Mesenchymal stem cell (in vitro differentiated cells and primary cell): ENCODE measurements at places on chromosomes 5 and 9.

GRCh38 chr5:116265471-116265870 lies 180.6 kb downstream of the COMMD10 start:
- no peak overlapping the region for H3K27ac ChIP-seq
- H3K36me3 ChIP-seq = no peaks in the 10 kb centered on the region
- no peaks in the 10 kb centered on the region for H3K27me3 ChIP-seq
- H3K4me1 ChIP-seq = no peaks in the 10 kb centered on the region
- H3K4me3 ChIP-seq = no peak overlapping the region

GRCh38 chr5:124628721-124629596 lies 117.5 kb downstream of the ZNF608 start:
- DNase-seq = peak; percentile 99
- peak overlapping the region; percentile 38 for H3K4me3 ChIP-seq
- H3K27me3 ChIP-seq = no peaks in the 10 kb centered on the region
- peak overlapping the region; percentile 90 for H3K27ac ChIP-seq
- H3K4me1 ChIP-seq = peaks cover 22% of the 10 kb centered on the region
- peaks cover 3% of the 10 kb centered on the region for H3K36me3 ChIP-seq

DNA sequence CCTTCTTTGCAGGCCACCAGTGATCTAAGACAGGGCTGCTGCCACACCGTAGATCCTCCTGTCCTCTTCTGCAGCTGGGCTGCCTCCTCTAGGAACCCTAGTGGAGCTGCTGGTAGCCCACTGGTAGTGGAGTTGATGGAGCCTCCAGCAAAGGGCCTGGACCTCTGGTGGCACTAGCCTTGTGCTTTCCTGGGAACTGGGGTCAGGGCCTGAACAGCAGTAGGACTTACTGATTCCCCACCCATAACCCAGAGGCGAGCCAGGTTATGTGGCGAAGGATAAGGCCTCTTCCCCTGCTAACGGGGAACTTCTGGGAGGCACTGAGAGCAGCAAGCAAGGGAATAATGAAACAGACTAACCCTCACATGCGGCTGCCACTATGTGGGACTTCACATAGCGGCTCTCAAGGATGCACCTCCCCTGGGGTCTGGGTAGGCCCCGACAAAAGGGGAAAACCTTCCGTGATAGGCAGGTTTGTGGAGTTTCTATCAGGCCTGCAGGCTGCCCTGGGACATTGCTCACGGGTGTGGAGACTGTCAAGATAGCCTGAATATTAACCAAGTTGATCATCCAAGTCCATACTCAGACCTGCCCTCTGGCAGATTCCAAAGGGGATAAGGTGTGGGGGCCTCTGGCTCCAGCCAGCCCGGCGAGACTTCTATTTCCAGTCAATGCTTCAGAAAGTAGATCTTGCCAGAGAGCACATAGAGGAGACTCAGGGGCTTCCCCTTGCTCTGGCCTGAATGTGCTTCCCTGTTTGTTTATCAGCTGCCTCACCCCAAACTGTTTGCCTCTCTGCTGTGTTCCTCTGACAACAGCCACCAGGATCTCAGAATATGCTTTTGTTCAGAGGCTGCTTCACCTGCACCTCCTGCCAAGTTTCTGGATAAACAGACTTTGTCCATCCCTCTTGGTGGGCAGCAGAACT lies 7.4 kb downstream of the SLC22A4 start:
- H3K4me3 ChIP-seq = no peak overlapping the region
- H3K27ac ChIP-seq = no peak overlapping the region
- no peaks in the 10 kb centered on the region for H3K27me3 ChIP-seq
- peaks cover 12% of the 10 kb centered on the region for H3K36me3 ChIP-seq
- peaks cover 1% of the 10 kb centered on the region for H3K4me1 ChIP-seq
- DNase-seq = no peak

- H3K36me3 ChIP-seq = no peaks in the 10 kb centered on the region
- H3K4me1 ChIP-seq = peaks cover 11% of the 10 kb centered on the region
- peaks cover 79% of the 10 kb centered on the region for H3K27me3 ChIP-seq
These were observed 26.7 kb downstream of the LHX2 start for GRCh38 chr9:124038239-124038638.

- H3K4me1 ChIP-seq = peaks cover 4% of the 10 kb centered on the region
- H3K27ac ChIP-seq = no peak overlapping the region
- no peaks in the 10 kb centered on the region for H3K27me3 ChIP-seq
- peaks cover 9% of the 10 kb centered on the region for H3K36me3 ChIP-seq
- DNase-seq = no peak
These were observed 43.4 kb downstream of the LRRTM2 start for GRCh38 chr5:138831703-138832102.

- DNase-seq = no peak
- no peaks in the 10 kb centered on the region for H3K36me3 ChIP-seq
- no peak overlapping the region for H3K4me3 ChIP-seq
- peaks cover 30% of the 10 kb centered on the region for H3K27me3 ChIP-seq
- no peak overlapping the region for H3K27ac ChIP-seq
These were observed 31.5 kb upstream of the SYNPO start for GRCh38 chr5:150608991-150609390.

- H3K4me3 ChIP-seq = no peak overlapping the region
- no peak for DNase-seq
- H3K27ac ChIP-seq = peak overlapping the region; percentile 52
- H3K4me1 ChIP-seq = peaks cover 12% of the 10 kb centered on the region
- H3K36me3 ChIP-seq = peaks cover 25% of the 10 kb centered on the region
These were observed 25.3 kb downstream of the SLC22A5 start for GRCh38 chr5:132394667-132395259.

- no peaks in the 10 kb centered on the region for H3K27me3 ChIP-seq
- no peak overlapping the region for H3K4me3 ChIP-seq
- H3K36me3 ChIP-seq = no peaks in the 10 kb centered on the region
These were observed 97.3 kb downstream of the OXCT1 start for GRCh38 chr5:41772785-41773442.

- H3K4me1 ChIP-seq = peaks cover 4% of the 10 kb centered on the region
- H3K4me3 ChIP-seq = no peak overlapping the region
- no peaks in the 10 kb centered on the region for H3K36me3 ChIP-seq
- no peaks in the 10 kb centered on the region for H3K27me3 ChIP-seq
These were observed 30.2 kb downstream of the ITGA2 start for GRCh38 chr5:53019320-53019719.

- no peaks in the 10 kb centered on the region for H3K36me3 ChIP-seq
- H3K4me1 ChIP-seq = peaks cover 1% of the 10 kb centered on the region
- DNase-seq = peak; percentile 60
- peaks cover 24% of the 10 kb centered on the region for H3K27me3 ChIP-seq
- H3K27ac ChIP-seq = no peak overlapping the region
- H3K4me3 ChIP-seq = no peak overlapping the region
These were observed 410.9 kb upstream of the TRPC7 start for GRCh38 chr5:136776022-136776927.

GRCh38 chr5:172311605-172312004 lies 28.0 kb upstream of the UBTD2 start:
- no peak overlapping the region for H3K4me3 ChIP-seq
- H3K27ac ChIP-seq = no peak overlapping the region
- no peaks in the 10 kb centered on the region for H3K36me3 ChIP-seq
- DNase-seq = no peak
- H3K27me3 ChIP-seq = no peaks in the 10 kb centered on the region
- H3K4me1 ChIP-seq = peaks cover 2% of the 10 kb centered on the region

DNA sequence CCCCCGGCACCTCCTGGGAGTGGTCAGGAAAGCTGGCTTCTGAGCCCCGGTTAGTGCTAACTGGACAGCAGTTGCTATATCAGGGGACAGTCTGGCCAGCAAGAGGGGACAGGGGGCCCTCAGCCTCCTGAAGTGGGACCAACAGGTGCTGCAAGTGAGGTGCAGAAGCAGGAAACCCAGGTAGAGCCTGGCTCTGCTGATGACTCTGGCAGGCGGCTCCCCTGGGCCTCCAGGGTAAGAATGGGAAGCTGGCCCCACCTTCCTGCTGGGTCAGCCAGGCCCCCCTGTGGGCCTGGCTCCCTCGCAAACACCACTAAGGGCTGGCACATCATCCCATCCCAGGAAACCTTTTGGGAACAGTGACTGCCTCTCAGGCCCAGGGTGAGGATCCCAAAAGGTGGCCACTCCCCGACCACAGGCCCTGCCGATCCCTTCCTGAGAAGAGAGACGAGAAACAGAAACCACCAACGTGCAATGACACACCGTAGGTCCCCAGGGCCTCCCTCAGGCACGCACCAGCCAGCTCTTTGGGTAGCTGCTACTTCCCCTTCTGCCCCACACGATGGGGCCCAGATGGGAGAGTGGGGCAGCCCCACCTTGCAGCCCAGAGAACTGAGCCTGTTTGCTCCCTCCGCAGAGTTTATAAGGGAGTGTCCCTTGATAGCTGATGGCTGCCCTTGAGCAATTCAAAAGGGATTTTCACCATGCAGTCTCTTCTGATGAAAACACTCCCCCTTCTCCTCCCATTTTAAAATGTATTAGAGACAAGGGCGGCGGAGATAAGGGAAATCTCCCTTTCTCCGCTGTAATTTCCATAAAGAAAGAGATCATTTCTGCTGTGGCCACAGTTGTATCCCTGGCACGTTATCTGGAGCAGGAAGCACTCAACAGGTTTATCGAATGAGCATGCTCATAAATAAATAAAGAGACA lies 76.8 kb downstream of the STK10 start:
- H3K4me3 ChIP-seq = peak overlapping the region; percentile 58
- H3K4me1 ChIP-seq = peaks cover 29% of the 10 kb centered on the region
- peak; percentile 83 for DNase-seq
- H3K36me3 ChIP-seq = peaks cover 28% of the 10 kb centered on the region

GRCh38 chr9:90795871-90796317 lies 5.7 kb upstream of the SYK start:
- H3K36me3 ChIP-seq = no peaks in the 10 kb centered on the region
- H3K4me3 ChIP-seq = no peak overlapping the region
- DNase-seq = no peak
- H3K27me3 ChIP-seq = peaks cover 28% of the 10 kb centered on the region

GRCh38 chr9:2924380-2924768 lies 80.5 kb upstream of the PUM3 start:
- no peak overlapping the region for H3K27ac ChIP-seq
- no peak for DNase-seq
- H3K27me3 ChIP-seq = peaks cover 4% of the 10 kb centered on the region
- no peak overlapping the region for H3K4me3 ChIP-seq
- H3K4me1 ChIP-seq = no peaks in the 10 kb centered on the region
- H3K36me3 ChIP-seq = no peaks in the 10 kb centered on the region

- peaks cover 9% of the 10 kb centered on the region for H3K36me3 ChIP-seq
- H3K4me1 ChIP-seq = peaks cover 34% of the 10 kb centered on the region
- peak overlapping the region; percentile 1 for H3K4me3 ChIP-seq
- peak overlapping the region; percentile 68 for H3K27ac ChIP-seq
- no peak for DNase-seq
- H3K27me3 ChIP-seq = no peaks in the 10 kb centered on the region
These were observed 3.7 kb downstream of the CARD19 start for GRCh38 chr9:93099551-93100275.

- H3K27me3 ChIP-seq = no peaks in the 10 kb centered on the region
- no peak overlapping the region for H3K4me3 ChIP-seq
- H3K27ac ChIP-seq = no peak overlapping the region
- H3K36me3 ChIP-seq = no peaks in the 10 kb centered on the region
- no peak for DNase-seq
- H3K4me1 ChIP-seq = peaks cover 68% of the 10 kb centered on the region
These were observed 93.0 kb upstream of the COL5A1 start for GRCh38 chr9:134548618-134549017.

- no peak overlapping the region for H3K27ac ChIP-seq
- peak; percentile 40 for DNase-seq
- H3K4me3 ChIP-seq = no peak overlapping the region
- peaks cover 85% of the 10 kb centered on the region for H3K27me3 ChIP-seq
- peaks cover 3% of the 10 kb centered on the region for H3K36me3 ChIP-seq
- peaks cover 19% of the 10 kb centered on the region for H3K4me1 ChIP-seq
These were observed 14.7 kb upstream of the TMEM250 start for GRCh38 chr9:136133191-136133958.

GRCh38 chr5:154541553-154541952 lies 63.5 kb upstream of the HAND1 start:
- H3K4me1 ChIP-seq = no peaks in the 10 kb centered on the region
- no peaks in the 10 kb centered on the region for H3K36me3 ChIP-seq
- no peak for DNase-seq
- no peak overlapping the region for H3K4me3 ChIP-seq
- no peak overlapping the region for H3K27ac ChIP-seq
- H3K27me3 ChIP-seq = peaks cover 86% of the 10 kb centered on the region

GRCh38 chr5:163447191-163447590 lies 9.8 kb downstream of the CCNG1 start:
- H3K4me3 ChIP-seq = no peak overlapping the region
- H3K27ac ChIP-seq = peak overlapping the region; percentile 45
- H3K36me3 ChIP-seq = peaks cover 17% of the 10 kb centered on the region
- no peaks in the 10 kb centered on the region for H3K27me3 ChIP-seq
- H3K4me1 ChIP-seq = peaks cover 1% of the 10 kb centered on the region

DNA sequence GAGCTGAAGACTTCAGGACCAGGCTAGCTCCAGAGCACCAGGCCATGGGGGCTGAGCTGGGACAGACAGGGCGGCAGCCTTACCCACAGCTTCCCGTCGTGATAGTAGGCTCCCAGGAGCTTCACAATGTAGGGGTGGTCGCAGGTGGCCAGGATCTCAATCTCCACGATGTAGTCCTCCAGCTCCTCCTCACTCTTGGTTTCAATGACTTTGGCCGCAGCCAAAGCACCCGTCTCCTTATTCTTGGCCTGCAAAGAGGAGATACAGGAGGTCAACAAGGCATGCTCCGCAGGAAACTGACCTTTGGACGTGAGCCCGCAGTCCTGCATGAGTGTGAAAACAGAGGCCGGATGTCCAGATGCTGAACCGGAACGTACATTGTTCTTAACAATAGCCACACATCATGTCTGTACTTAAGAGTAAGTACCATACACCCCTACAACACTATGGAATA lies 31.5 kb downstream of the STK10 start:
- peaks cover 44% of the 10 kb centered on the region for H3K36me3 ChIP-seq
- peaks cover 4% of the 10 kb centered on the region for H3K4me1 ChIP-seq
- H3K27me3 ChIP-seq = no peaks in the 10 kb centered on the region
- no peak overlapping the region for H3K4me3 ChIP-seq
- DNase-seq = no peak

- peaks cover 66% of the 10 kb centered on the region for H3K27me3 ChIP-seq
- H3K4me1 ChIP-seq = no peaks in the 10 kb centered on the region
- no peak for DNase-seq
- H3K36me3 ChIP-seq = no peaks in the 10 kb centered on the region
- no peak overlapping the region for H3K27ac ChIP-seq
These were observed 30.2 kb upstream of the PITX1 start for GRCh38 chr5:135064235-135064570.

DNA sequence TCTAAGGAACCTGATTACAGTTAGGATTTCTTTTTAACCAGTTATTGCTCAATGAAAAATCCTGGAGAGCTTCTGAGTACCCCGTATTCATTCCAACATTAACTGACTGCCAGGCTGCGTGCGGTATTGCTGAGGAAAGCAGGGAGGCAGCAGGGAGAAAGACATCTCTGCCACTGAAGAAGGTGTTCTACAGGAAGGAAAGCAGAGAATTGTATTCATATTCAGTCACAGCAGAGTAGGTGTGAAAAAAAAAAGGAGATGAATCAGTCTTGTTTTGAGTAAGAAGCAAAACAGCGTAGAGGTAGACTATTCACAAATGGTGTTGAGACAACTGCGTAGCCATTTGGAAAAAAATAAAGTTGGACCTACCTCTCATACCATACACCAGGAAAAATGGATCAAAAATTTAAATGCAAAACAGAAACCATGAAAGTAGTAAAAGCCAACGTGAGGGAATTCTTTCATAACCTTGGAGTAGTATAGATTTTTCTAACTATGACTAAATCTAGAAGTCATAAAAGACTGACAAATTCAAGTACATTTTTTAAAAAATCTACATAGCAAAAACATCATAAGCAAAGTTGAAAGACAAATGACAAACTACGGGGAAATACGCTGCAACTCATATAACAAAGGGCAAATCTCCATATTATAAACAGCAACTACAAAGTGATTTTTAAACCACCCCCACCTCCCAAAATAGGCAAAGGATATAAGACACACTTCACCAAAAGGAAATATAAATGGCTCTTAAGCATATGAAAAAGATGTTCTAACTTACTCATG lies 9.9 kb upstream of the NR4A3 start:
- H3K27ac ChIP-seq = no peak overlapping the region
- H3K36me3 ChIP-seq = no peaks in the 10 kb centered on the region
- no peak overlapping the region for H3K4me3 ChIP-seq
- no peaks in the 10 kb centered on the region for H3K27me3 ChIP-seq
